ENCODE measurements at places on chromosomes 2 and 18.

DNA sequence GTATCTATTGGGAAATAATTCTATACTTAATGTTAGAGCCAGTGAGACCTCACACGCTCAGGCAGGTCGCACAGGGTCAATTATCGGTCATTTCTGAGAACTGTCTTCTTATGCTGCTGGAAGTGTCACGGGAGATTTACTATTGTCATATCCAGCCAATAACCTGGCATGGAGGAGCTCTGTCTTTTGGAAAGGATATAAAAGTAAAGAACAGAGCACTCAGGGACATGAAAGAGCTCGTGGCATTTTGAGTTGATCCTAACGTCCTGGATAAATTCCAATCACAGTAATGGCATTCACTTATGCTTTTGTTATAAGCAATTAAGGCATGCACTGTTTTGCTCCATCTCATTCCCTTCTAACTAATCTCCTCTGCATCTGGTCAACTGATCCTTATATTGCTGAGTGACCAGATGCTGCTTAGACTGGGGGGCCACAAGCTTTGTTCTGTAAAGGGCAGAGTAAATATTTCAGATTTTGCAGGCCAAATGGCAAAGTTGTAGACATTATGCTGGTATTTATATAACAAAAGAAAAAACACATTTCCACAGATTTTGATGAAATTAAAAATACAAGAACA, 453.5 kb upstream of the SMIM21 start:
- H3K4me3 ChIP-seq: no peak overlapping the region
- peaks cover 2% of the 10 kb centered on the region for H3K36me3 ChIP-seq
- H3K27me3 ChIP-seq: no peaks in the 10 kb centered on the region
- no peak for DNase-seq
- H3K4me1 ChIP-seq: no peaks in the 10 kb centered on the region

DNA sequence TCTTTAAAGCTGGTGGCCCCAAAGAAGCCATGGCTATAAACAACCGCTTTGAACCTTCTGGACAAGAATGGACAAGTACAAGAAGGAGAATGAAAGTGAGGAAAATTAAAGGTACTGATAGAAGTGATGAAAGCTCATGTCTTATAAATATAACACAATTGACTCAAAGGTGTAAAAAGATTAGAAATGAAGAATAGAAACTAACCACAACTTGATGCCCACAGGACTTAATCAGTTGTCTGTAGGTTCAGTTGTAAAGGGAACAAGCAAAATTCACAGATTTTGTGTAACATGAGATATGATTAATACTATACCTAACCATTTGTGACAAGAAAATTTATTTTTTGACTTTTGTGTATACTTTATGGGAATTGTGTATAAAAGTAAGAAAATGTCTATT, 135.7 kb downstream of the NUP35 start:
- H3K4me1 ChIP-seq: no peaks in the 10 kb centered on the region
- no peaks in the 10 kb centered on the region for H3K36me3 ChIP-seq
- H3K27me3 ChIP-seq: no peaks in the 10 kb centered on the region
- DNase-seq: no peak

DNA sequence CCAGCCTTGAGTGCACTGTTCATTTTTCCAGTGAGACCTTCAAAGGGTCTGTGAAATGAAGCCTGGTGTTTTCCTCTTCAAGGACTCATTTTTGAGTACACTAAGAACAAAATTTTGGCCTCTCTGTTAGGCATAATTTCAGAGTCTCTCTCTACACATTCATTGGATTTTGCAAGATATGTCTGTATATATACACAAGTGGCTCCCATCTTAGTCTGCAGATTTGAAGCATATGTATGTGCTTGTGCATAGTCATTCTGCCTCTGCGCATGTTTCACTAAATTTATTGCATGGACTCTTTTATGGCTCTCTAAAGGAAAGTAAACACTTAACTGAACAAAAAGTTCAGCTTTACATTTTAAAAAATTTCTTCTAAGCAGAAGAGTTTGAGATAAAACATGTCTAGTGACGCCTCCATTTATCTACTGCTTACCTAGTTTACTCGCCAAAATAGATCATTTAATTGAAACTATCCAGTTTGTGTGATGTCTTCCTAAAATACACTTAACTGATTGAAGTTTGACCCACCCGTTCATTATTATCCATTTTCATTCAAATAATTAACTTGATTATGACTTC, 145.9 kb downstream of the FMNL2 start:
- H3K4me1 ChIP-seq: peaks cover 33% of the 10 kb centered on the region
- no peak overlapping the region for H3K4me3 ChIP-seq
- no peaks in the 10 kb centered on the region for H3K36me3 ChIP-seq
- H3K27ac ChIP-seq: no peak overlapping the region
- DNase-seq: no peak

DNA sequence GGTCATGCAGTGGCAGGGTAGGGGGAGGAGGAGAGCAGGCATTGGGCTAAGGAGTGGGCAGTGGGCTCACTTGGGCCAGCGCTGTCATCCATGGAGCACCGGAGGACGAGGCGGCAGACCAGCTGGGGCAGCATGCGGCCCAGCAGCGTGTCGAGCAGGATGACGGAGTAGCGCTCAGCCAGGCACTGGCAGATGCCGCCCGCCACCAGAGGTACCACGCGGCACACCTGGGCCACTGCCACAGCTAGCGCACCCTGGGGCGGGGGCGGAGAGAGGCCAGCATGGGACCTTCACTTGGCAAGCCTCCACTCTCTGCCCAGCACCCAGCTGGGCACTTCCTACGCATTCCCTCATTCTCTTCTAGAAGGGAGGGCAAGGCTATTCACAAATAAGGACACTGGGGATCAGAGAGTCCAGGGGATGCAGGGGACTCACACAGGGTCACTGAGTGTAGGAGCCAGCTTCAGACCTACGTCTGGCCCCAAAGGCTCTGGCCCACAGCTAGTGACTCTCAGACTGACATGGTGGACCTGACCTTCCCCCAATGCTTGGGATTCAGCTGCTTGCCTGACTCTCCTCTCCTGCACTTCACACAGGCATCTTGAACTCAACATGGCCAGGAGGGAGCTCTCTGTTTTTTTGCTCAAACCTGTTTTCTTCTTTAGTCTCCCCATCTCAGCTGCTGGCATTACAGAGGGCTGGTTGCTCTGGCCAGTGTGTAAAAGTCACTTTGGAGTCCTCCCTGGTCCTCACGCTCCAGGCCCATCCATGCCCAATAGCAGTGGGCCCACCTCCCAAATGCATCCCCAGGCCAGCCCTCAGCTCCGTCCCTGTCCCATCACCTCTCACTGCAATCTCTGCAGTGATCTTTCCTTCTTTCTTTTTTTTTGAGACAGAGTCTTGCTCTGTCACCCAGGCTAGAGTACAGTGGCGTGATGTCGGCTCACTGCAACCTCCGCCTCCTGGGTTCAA, 4.1 kb downstream of the SFTPB start:
- H3K4me3 ChIP-seq: no peak overlapping the region
- H3K27me3 ChIP-seq: no peaks in the 10 kb centered on the region
- H3K27ac ChIP-seq: no peak overlapping the region
- no peaks in the 10 kb centered on the region for H3K36me3 ChIP-seq
- no peak for DNase-seq

- H3K4me3 ChIP-seq: no peak overlapping the region
- DNase-seq: no peak
- no peaks in the 10 kb centered on the region for H3K36me3 ChIP-seq
- peaks cover 22% of the 10 kb centered on the region for H3K27me3 ChIP-seq
- peaks cover 15% of the 10 kb centered on the region for H3K4me1 ChIP-seq
Observed at GRCh38 chr2:219688560-219689445, 61.4 kb downstream of the SLC4A3 start.

Data from neural crest cell (in vitro differentiated cells).